ENCODE measurements at places on chromosomes 6 and 20.

GRCh38 chr6:157912326-157912725 lies 69.3 kb upstream of the SYNJ2 start:
- no peak for DNase-seq

DNA sequence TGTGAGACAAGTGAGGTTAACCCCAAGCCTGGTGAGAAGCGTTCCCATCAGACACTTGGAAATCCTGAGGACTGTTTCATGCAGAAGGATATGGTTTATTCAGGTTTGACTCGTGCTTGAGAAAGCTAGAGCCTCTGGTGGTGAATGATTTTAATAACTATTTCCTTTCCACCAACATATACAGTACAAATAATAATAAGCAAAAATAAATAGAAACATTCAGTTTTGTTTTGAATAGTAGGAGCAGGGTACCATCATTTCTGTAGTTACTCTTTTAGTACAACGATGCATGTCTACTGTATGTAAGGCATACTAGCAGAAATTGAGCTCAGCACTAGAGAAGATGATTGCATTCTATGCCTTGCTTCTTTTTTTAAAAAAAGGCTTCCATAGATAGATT lies 33.5 kb downstream of the PLG start:
- no peak for DNase-seq

- DNase-seq, result no peak
These were observed 4.5 kb upstream of the CD109 start for GRCh38 chr6:73691512-73691911.

GRCh38 chr6:139538366-139538765 lies 163.9 kb upstream of the CITED2 start:
- no peak for DNase-seq

GRCh38 chr20:64077094-64077493 lies 2.2 kb downstream of the RGS19 start:
- DNase-seq, result no peak

GRCh38 chr6:44096612-44097011 lies 30.6 kb downstream of the MRPL14 start:
- no peak for DNase-seq
